ENCODE measurements at places on chromosomes 4 and X.

DNA sequence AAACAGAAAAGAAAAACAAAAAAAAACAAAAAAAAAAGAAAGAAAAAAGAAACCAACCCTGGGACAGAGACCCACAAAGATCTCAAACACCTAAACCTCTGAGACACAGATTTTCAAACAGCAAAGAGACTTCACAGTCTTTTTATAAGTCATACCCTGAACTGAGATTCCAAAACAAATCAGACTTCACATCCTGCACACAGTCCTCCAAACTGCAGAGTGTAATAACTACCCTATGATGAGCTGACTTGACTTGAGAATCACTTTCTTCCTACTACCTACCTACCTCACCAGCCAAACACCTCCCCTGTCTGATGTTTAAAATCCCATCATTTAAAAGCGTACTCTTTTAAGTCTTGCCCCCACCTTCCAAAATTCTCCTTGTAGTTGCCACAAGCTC lies 25.2 kb upstream of the GLOD5 start:
- DNase-seq: no peak

- DNase-seq: no peak
Measured at GRCh38 chr4:87029356-87029755, 94.5 kb downstream of the AFF1 start.

DNA sequence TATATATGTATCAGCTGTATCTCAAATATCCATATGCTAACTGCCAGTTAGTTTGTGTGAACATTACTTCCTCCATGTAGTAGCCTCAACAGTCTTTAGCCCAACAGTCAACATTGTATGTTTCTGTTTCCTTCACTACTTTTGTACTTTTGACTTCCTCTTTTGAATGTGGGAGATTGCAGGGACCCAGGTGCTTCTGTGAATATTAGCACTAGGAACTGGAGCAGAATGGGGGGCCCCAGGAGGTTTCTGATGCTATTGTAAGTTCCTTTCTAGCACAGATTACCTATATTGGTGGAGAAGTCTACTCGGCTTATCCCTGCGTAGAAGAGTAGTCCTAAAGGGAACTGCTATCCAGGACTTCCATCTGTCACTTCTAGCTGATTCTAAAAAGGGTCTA lies 2.3 kb downstream of the PLAC8 start:
- DNase-seq: no peak

DNA sequence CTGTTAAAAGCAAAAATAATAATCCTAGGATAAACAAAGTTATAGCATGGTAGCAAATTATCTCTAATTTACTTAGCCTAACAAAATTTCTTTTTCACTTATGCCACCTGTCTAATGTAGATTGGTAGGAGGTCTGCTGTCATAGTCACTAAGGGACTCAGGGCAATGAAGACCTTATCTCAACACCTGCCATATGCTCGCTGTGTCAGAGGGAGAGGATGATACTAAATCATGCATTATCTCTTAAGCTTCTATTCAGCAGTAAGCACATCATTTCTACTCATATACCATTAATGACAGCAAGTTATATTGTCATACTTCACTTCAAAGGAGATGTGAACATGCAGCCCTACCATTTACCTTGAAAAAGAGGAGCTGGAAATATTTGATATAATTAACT lies 44.1 kb downstream of the AFM start:
- DNase-seq: no peak

DNA sequence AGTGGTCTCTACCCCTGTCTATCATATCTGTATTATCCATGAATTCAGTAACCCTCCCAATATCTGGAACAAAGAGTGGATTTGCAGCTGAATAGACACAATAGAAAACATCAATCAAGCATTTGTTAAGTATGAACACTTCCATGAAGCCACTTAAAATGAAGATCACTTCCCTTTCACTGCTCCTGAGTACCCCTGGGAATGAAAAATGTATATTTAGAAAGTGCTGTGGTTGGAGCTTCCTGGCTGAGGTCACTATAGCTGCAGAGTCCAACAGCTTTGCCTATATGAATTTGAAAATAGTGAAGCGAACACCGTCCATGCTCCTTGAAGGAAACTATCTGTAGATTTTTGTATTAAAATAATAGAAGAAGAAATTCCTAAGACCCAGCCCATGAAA lies 227.0 kb downstream of the DTHD1 start:
- no peak for DNase-seq

DNA sequence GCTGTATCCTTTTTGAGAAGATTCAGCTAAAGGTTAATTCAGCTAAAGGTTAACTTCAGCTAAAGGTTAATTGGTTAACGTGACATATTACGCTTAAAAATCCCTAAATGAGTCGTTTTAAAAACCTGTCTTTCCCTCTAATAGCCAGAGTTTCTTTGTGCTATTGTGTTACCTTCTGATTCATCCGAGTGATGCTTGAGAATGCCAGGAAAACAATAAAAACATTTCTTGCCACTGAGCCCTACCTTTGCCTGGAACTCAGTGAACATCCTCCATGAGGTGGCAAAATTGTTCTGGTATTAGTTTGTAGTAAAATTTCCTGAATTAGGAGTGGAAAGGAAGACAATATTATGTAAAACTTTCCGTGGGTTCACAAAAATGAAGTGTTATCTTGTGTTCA lies 13.7 kb upstream of the TMPRSS11E start:
- no peak for DNase-seq

DNA sequence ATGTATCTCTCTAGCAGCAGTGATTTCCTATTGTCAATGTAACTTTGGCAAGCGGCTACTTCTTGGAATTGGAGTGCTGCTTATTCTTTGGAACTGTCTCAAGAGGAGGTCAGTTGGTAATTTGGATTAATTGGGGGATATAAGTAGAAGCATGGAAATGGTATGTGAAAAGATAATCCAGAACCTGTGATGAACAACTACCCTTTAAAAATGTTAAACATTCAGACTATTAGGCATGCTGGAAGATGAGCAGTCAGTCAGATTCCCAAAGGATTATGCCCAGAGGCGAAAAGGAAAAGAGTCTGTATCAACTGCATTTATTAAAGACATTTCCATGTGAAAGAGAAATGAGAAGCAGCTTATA lies 62.5 kb downstream of the SEC24D start:
- no peak for DNase-seq

GRCh38 chr4:183852910-183853547 lies 52.1 kb upstream of the STOX2 start:
- no peak for DNase-seq

DNA sequence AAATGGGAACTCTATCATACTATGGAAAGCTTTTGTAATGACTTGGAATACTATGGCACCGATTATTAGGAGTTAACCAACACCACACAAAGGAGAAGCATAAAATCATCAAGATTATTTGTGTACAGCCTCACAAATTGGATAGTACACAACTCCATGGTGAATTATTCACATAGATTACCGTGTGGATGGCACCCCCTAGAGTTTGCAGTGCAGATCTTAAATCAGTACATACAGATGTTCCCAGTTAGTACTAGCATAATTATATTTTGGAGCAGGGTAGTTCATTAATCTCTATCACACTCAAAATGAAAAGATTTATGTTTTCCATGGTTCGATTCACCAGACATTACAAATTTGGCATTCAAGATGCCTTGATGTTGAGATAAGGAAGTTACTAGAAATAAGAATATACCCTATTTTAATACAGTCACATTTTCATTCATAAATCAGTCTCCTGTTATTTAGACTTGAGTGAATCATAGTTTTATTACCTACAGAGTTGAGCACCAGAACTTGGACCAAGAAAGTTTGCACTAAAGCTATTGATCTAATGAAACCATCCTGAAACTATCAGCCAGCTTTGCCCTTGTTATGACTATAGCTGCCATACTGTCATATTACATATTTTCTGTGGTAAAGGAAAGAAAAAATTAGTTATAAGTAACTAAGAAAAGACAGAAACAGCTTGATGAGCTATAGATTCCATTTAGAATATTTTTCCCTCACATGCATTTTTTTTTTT lies 531.8 kb downstream of the GLUD2 start:
- DNase-seq: no peak

DNA sequence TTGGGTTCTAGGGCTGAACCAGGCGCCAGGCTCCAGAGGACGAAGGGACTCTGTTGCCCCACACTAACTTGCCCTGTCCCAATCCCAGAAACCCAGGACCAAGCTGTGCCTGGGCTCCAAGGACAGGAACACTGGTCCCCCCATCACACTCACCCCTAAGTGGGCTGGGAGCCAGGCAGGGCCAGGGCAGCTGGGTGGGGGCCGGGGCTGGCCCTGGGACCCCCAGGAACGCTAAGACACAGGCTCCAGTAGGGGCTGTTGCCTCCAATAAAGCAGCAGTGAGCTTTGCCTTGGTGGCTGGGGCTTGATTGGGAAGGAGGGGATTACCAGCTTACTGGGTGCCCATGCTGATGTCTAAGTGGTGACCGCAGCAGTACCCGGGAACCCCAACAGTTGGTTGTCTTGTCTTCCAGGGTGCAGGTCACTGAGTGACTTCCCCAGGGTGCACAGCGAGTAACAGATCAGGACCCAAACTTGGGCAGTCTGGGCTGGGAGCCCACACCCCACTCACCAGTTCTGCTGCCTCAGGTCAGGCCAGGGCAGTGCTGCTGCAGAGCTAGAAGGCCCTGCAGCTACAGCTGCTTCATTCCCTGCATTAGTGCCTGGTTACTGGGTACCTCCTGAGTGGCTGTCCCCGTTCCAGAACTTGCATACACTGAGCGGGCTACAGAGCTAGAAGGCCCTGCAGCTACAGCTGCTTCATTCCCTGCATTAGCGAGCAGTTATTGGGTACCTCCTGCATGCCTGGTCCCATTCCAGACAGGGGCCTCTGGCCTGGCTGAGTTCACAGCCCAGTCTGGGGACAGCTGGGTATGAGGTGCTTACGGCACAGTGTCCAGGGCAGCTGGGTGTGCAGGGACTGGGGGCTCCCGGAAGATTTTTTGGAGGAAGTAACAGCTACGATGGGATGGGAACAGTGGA lies 9.4 kb upstream of the ADD1 start:
- no peak for DNase-seq

DNA sequence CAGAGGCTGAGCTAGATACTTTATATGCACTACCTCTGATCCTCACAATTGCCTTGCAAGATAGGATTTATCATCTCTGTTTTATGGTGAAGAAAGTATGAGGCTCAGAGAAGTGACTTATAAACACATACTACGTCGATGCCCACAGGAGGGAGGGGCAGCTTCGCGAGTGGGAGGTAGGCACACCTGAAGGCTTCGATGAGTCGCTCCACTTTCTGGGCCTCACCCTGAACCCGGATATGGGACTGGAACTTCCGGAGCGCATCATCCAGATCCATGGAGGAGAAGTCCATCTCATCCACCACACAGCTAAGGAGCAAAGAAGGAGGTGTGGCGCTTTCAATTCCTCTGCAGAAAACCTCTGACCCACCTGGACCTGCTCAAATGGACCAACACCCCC lies 22.9 kb upstream of the KDM5C start:
- DNase-seq: no peak

GRCh38 chr4:85514117-85514516 lies 39.2 kb downstream of the ARHGAP24 start:
- DNase-seq: no peak

- no peak for DNase-seq
Measured at GRCh38 chr4:40363945-40364344, 28.8 kb downstream of the CHRNA9 start.

- no peak for DNase-seq
Measured at GRCh38 chr4:111648056-111648455, 497.2 kb upstream of the FAM241A start.
